Endothelial cell (in vitro differentiated cells): ENCODE measurements at places on chromosomes 11 and 22. TPM values are rescaled to one million over a fixed set of nuclear protein-coding genes. Genes with fewer than 3 reads are reported as not detected.

- no peak overlapping the region for H3K27ac ChIP-seq
- peaks cover 5% of the 10 kb centered on the region for H3K36me3 ChIP-seq
- no peak for DNase-seq
- H3K4me3 ChIP-seq: no peak overlapping the region
Observed at GRCh38 chr11:106014035-106014434, 8.0 kb downstream of the MSANTD4 start.

- DNase-seq: peak; percentile 38
- no peaks in the 10 kb centered on the region for H3K27me3 ChIP-seq
- H3K4me3 ChIP-seq: no peak overlapping the region
- peaks cover 11% of the 10 kb centered on the region for H3K4me1 ChIP-seq
- H3K36me3 ChIP-seq: no peaks in the 10 kb centered on the region
- H3K27ac ChIP-seq: no peak overlapping the region
Observed at GRCh38 chr11:11010624-11011127, 152.8 kb upstream of the ZBED5 start.

GRCh38 chr11:122709039-122709760 is 53.7 kb downstream of the UBASH3B start:
- no peaks in the 10 kb centered on the region for H3K36me3 ChIP-seq
- H3K27me3 ChIP-seq: no peaks in the 10 kb centered on the region
- no peak overlapping the region for H3K4me3 ChIP-seq

NXPE2 gene
- total RNA-seq: 0.33 TPM

DNA sequence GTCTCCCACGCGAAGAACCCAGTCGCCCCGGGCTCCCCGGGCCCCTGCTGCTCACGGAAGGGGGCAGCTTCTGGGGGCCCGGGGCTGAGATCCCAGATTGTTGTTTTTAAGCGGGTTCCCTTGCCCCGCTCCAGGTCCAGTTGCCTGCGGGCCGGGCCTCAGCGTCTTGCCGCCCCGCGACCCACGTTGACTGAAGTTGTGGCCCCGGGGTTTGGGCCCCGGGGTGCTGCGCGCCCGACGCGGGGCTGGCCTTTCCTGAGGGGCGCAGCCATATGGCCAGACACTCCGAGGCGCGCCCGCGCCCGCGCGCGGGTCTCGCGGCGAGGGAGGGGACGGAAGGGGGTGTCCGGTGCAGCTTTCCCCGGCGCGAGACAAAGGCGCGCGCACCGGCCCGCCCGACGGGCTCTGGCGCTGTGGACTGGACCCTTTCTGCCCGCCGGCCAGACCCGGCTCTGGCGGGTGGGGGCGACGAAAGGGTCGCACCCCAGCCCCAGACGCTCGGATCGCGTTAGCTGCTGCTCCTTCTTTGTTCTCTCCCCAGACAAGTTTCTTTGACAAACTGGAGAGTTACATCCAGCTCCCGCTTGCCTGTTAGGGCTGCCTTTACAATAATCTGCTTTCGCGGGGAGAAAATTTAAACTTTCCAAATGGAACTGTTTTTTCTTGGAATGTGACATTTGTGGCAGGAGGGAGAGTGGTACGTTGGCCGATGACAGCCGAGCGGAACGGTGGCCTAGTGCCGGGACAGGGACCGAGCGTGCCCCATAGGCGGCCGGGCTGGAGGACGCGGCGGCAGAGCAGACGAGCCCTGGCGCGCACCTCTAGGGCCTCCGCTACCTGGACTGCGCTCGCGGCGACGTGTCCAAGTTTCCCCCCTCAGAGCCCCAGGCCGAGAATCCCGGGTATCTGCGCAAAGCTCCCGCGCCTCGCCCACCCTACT is 716 bp downstream of the AMOTL1 start:
- peak; percentile 57 for DNase-seq
- H3K27me3 ChIP-seq: peaks cover 7% of the 10 kb centered on the region
- H3K36me3 ChIP-seq: peaks cover 7% of the 10 kb centered on the region
- H3K27ac ChIP-seq: peak overlapping the region; percentile 78
- peaks cover 26% of the 10 kb centered on the region for H3K4me1 ChIP-seq

DNA sequence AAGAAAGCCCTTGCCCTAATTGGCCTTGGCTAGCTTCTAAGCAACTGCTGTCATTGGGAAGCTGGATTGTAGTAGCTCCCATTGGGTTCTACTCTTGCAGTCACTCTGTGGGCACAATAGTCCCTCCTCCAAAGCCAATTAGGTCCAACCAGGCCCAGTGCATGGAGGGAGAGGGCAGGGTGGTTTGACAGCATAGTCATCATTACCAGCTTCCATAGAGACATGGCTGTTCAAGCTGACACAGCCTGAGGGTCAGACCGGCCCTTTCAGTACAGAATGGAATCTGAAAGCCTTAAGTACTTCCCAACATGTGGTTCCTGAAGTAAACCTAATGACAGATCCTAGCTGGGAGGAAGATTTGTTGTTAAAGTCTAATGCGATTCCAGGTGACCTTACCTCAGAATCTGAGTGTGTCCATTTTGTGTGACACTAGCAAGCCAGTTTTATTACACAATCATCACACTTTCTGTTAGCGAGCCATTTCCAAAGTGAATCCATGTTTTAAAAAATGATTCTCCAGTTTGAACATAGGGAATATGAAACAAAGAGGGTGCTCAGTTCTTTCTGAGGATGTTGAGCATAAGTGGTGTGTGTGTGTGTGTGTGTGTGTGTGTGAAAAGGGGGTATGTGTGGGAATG is 6.9 kb downstream of the PLET1 start:
- H3K4me1 ChIP-seq: no peaks in the 10 kb centered on the region
- H3K4me3 ChIP-seq: no peak overlapping the region
- peaks cover 2% of the 10 kb centered on the region for H3K27me3 ChIP-seq
- DNase-seq: no peak
- no peak overlapping the region for H3K27ac ChIP-seq

DNA sequence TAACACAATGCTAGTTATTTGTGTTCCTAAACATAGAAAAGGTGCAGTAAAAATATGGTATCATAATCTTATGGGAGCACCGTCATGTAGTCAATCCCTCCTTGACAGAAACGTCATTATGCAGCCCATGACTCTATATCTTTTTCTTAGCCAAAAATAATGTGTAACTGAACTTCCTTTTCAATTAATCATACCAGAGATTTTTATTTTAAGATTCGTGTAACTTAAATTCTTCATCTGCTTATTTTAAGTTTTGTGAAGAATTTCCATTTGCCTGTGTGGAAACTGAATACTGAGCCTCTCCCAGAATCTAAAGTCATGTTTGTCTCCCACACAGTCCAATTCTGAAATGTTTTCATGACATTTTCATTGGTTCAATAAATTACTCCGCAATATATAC is 699.1 kb downstream of the KCNA4 start:
- H3K36me3 ChIP-seq: no peaks in the 10 kb centered on the region
- H3K4me3 ChIP-seq: no peak overlapping the region
- DNase-seq: no peak
- H3K4me1 ChIP-seq: no peaks in the 10 kb centered on the region
- no peaks in the 10 kb centered on the region for H3K27me3 ChIP-seq
- H3K27ac ChIP-seq: no peak overlapping the region

OR4A16 gene
- not detected for total RNA-seq

DNA sequence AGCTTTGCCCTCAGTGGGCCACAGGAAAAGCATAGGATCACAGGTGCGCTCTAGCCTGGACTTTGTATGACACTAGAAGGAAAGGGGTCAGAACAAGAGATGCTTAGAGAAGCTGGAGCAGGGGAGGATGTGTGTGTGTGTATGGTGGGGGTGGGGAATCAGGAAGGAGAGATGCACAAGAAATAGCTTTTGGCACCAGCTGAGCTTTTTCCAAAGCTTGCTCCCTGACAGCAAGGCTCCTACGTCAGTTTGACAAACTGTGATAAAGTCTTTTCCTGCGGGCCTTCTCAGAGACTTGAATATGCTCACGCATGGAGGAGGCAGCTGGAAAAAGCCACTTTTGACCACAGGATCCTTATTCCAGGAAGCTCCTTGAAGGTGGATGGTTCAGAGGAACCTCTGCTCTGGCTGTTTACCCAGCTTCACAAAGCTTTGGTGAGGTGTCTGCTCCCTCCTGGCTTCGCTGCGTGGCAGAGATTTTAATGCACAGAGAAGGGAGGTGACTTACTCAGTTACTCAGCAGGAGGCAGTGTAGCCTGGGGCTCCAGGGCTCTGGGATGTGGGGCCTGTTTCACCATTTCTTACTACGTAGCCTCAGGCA is 3.9 kb downstream of the CDC42EP1 start:
- no peak for DNase-seq
- peaks cover 7% of the 10 kb centered on the region for H3K36me3 ChIP-seq
- H3K27me3 ChIP-seq: peaks cover 5% of the 10 kb centered on the region
- H3K4me3 ChIP-seq: no peak overlapping the region
- H3K4me1 ChIP-seq: peaks cover 32% of the 10 kb centered on the region
- no peak overlapping the region for H3K27ac ChIP-seq
